Adrenal gland (tissue), 19 donors: ENCODE measurements at places on chromosomes 5 and 9.
A peak's percentile ranks its signal among the peaks of the same experiment; 100 is the strongest.

- no peak for DNase-seq
Observed at GRCh38 chr9:97319395-97319794, 11.9 kb downstream of the CCDC180 start.

GRCh38 chr5:172385707-172386106 is 68.6 kb downstream of the SH3PXD2B start:
- no peak for DNase-seq

GRCh38 chr9:91359083-91359482 is 2.6 kb downstream of the AUH start:
- DNase-seq: no peak

- no peak for DNase-seq
Observed at GRCh38 chr9:124469011-124469832, 19.0 kb downstream of the ADGRD2 start.

GRCh38 chr9:113310538-113310937 is 7.4 kb upstream of the RNF183 start:
- peak; percentile 59 for DNase-seq

DNA sequence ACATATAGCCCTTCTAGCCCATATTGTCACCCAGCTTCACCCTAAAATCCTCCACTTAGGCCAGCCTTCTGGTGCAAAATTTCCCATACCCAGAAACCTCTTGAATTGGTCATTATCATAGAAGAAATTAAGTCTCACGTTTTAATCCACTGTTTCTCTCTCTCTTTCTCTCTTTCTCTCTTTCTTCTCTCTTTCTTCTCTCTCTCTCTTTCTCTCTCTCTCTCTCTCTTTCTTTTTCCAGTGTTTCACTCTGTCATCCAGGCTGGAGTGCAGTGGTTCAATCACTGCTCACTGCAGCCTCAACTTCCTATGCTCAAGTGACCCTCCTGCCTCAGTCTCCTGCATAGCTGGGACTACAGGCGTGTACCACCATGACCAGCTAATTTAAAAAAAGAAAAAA is 363.4 kb downstream of the TMEM167A start:
- no peak for DNase-seq
